ENCODE measurements at places on chromosomes 4 and X. TPM values are rescaled to one million over a fixed set of nuclear protein-coding genes. Genes with fewer than 3 reads are reported as not detected.

DCAF4L1 gene
- total RNA-seq, result 0.11 TPM

USP26 gene
- not detected for total RNA-seq

FATE1 gene
- total RNA-seq, result not detected

PDGFC gene
- 65.0 TPM for total RNA-seq

GAB3 gene
- 0.11 TPM for total RNA-seq

TSPAN7 gene
- total RNA-seq, result not detected

PRIMPOL gene
- total RNA-seq, result 12.6 TPM

CLCN4 gene
- total RNA-seq, result 11.0 TPM

MAGEA8 gene
- total RNA-seq, result not detected

ZFP42 gene
- total RNA-seq, result 59.4 TPM

ARHGAP24 gene
- 10.2 TPM for total RNA-seq

PDZD11 gene
- 66.2 TPM for total RNA-seq

NAA11 gene
- total RNA-seq, result not detected

RAB39B gene
- under 0.01 TPM for total RNA-seq

NALF2 gene
- 0.11 TPM for total RNA-seq

SYP gene
- not detected for total RNA-seq

LEF1 gene
- total RNA-seq, result not detected

MAGEE2 gene
- total RNA-seq, result not detected

UCP1 gene
- total RNA-seq, result 0.11 TPM

ZNF157 gene
- 0.11 TPM for total RNA-seq

CDK16 gene
- total RNA-seq, result 134 TPM

CLCN3 gene
- 48.0 TPM for total RNA-seq

CDX4 gene
- total RNA-seq, result not detected

MSX1 gene
- total RNA-seq, result 1.1 TPM

AADAT gene
- 18.8 TPM for total RNA-seq

ADH1A gene
- not detected for total RNA-seq

BEX1 gene
- not detected for total RNA-seq

TENM3 gene
- total RNA-seq, result 399 TPM
